Dermis microvascular lymphatic vessel endothelial cell (primary cell): ENCODE measurements at places on chromosomes 16 and 17. TPM values are rescaled to one million over a fixed set of nuclear protein-coding genes. Genes with fewer than 3 reads are reported as not detected.

The TLCD2 gene
- 1.4 and 1.5 TPM in 2 replicates for total RNA-seq

The ZFP90 gene
- total RNA-seq, result 11.2 and 15.2 TPM in 2 replicates

The KRT33B gene
- total RNA-seq, result not detected in 2 replicates

The RAB37 gene
- total RNA-seq, result 0.13 TPM in 2 replicates

The JPH3 gene
- 0.64 and 1.3 TPM in 2 replicates for total RNA-seq

The RRAD gene
- 0.25 and 1.0 TPM in 2 replicates for total RNA-seq

The RNF222 gene
- total RNA-seq, result under 0.01 TPM in 1 of 2 replicates, not detected in the other
